ENCODE measurements at places on chromosomes 7 and 10. TPM values are rescaled to one million over a fixed set of nuclear protein-coding genes. Genes with fewer than 3 reads are reported as not detected.

CLCN1 gene
- not detected for total RNA-seq

DNA sequence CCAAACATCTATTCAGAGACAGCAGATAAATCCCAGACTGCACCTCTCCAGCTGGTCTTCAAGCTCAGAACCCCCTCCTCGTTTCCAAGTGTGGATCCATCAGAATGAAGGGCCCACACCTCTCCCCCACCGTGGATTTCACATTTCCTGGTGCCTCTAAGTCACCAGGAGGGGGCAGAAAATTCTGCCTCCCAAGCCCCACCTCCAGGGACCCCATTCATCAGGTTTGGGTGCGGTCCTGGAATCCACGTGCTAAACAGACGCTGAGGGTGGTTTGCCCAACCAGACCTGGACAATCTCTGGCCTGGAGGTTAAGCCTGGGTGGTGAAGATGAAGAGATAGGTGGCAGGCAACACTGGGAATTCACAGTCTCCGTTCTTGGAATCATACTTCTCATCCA lies 92.4 kb downstream of the WDR11 start:
- H3K4me1 ChIP-seq, result peaks cover 8% of the 10 kb centered on the region
- no peaks in the 10 kb centered on the region for H3K36me3 ChIP-seq
- peaks cover 6% of the 10 kb centered on the region for H3K27me3 ChIP-seq
- no peak overlapping the region for H3K27ac ChIP-seq

- no peak for DNase-seq
- H3K4me1 ChIP-seq, result peaks cover 69% of the 10 kb centered on the region
- H3K36me3 ChIP-seq, result no peaks in the 10 kb centered on the region
- peak overlapping the region; percentile 60 for H3K4me3 ChIP-seq
- no peaks in the 10 kb centered on the region for H3K27me3 ChIP-seq
Observed at GRCh38 chr10:71998840-71999194, 34.6 kb downstream of the CHST3 start.

DNA sequence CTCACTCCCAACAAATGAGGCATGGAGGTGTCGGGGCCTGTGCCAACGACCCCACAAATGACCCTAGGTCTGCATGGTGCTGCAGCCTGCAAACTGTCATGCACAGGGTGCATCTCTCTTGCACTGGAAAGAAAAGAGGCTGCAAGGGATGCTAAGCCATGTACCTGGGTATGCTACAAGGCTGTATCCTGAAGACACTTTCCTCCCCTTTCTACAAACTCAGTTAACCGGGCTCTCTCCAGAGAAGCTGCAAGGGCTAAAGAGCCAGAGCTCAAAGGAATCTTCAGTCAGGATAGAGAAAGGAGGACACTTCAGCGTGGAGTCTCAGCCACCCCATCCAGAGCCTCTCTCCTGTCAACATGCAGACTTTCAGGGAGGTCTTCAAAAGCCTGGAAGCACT lies 449.0 kb downstream of the GRID1 start:
- H3K4me1 ChIP-seq, result no peaks in the 10 kb centered on the region
- H3K27me3 ChIP-seq, result no peaks in the 10 kb centered on the region
- H3K4me3 ChIP-seq, result no peak overlapping the region
- H3K27ac ChIP-seq, result no peak overlapping the region
- H3K36me3 ChIP-seq, result no peaks in the 10 kb centered on the region

SVIL gene
- total RNA-seq, result 258 TPM

- H3K4me1 ChIP-seq, result peaks cover 7% of the 10 kb centered on the region
- no peaks in the 10 kb centered on the region for H3K36me3 ChIP-seq
- H3K4me3 ChIP-seq, result no peak overlapping the region
- DNase-seq, result no peak
- H3K27me3 ChIP-seq, result no peaks in the 10 kb centered on the region
- no peak overlapping the region for H3K27ac ChIP-seq
Observed at GRCh38 chr10:43347997-43348396, 23.4 kb upstream of the FXYD4 start.

DNA sequence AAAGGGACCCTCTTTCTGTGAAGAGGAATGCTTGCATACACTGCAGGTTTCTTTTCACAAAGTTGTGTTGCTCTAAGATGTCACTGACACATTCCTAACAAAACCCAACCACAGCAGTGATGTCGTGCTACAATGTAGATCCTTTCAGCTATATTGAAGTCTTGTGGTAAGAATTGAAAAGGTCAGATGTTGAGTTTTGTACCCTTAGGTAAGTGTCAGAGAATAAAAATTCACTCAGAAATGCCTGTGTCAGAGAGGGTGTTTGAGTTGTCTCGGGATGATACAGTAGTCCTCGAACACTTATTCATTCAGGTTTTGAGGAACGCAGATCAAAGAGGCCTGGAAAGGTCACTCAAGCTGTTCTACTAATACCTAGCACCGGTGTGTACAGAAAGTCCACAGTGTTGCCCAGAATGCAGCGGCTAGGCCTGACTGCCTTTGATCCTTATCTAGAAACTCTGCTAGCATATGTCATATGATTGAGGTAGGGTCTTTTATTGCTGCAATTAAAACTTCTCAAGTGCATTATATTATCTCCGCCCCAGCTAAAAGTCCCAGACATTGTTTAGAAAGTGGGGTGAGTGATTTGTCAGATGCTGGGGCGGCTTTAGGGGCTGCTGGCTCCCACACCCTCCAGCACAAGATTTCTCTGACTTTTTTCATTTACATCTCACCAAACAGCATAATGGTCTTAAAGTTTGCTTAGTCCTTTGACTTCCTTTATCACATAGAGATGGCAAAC lies 26.0 kb downstream of the RNF32 start:
- H3K36me3 ChIP-seq, result no peaks in the 10 kb centered on the region
- H3K27ac ChIP-seq, result no peak overlapping the region
- H3K4me1 ChIP-seq, result no peaks in the 10 kb centered on the region
- no peaks in the 10 kb centered on the region for H3K27me3 ChIP-seq
- H3K4me3 ChIP-seq, result no peak overlapping the region

GRCh38 chr7:128188396-128189230 lies 52.5 kb upstream of the LEP start:
- H3K27ac ChIP-seq, result no peak overlapping the region
- DNase-seq, result no peak
- H3K27me3 ChIP-seq, result peaks cover 64% of the 10 kb centered on the region
- H3K4me3 ChIP-seq, result no peak overlapping the region

- no peak overlapping the region for H3K4me3 ChIP-seq
- no peaks in the 10 kb centered on the region for H3K36me3 ChIP-seq
- H3K27ac ChIP-seq, result no peak overlapping the region
- no peak for DNase-seq
- H3K27me3 ChIP-seq, result no peaks in the 10 kb centered on the region
Observed at GRCh38 chr10:16470747-16471146, 33.9 kb downstream of the PTER start.

INSYN2A gene
- total RNA-seq, result 4.6 TPM

- H3K4me3 ChIP-seq, result peak overlapping the region; percentile 67
- no peaks in the 10 kb centered on the region for H3K36me3 ChIP-seq
- H3K4me1 ChIP-seq, result peaks cover 11% of the 10 kb centered on the region
- peak overlapping the region; percentile 87 for H3K27ac ChIP-seq
Observed at GRCh38 chr7:101017064-101017777, 2.7 kb upstream of the MUC17 start.

- no peak overlapping the region for H3K27ac ChIP-seq
- H3K27me3 ChIP-seq, result peaks cover 10% of the 10 kb centered on the region
- DNase-seq, result no peak
- H3K4me3 ChIP-seq, result no peak overlapping the region
Observed at GRCh38 chr10:27319752-27320431, 79.3 kb upstream of the ACBD5 start.

DNA sequence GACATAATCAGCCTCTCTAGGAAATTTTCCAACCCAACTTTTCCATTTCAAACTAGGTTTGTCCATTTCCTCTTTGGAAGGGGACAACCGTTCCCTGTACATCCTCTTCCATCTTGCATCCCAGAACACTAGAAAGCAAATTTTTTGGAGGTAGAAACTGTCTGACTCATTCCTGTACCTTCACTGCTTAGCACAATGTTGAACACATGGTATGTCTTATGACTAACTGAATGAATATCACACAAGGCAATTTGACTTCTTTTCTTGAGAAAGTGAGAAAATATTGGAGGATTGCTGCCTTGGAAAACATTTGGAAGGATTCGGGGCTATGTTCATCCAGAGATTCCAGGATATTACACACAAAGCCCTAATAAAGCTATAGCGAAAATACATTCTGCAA lies 289.1 kb downstream of the FGFR2 start:
- no peaks in the 10 kb centered on the region for H3K36me3 ChIP-seq
- DNase-seq, result no peak
- H3K4me3 ChIP-seq, result no peak overlapping the region
- H3K4me1 ChIP-seq, result no peaks in the 10 kb centered on the region
- H3K27me3 ChIP-seq, result peaks cover 2% of the 10 kb centered on the region

- no peak within 1 kb of the TSS for H3K4me3 ChIP-seq
- no peaks in the 10 kb centered on the region for H3K4me1 ChIP-seq
- no peaks in the 10 kb centered on the region for H3K36me3 ChIP-seq
- H3K27ac ChIP-seq, result no peak within 1 kb of the TSS
Observed at GRCh38 chr10:6062101-6062771, at the start of gene IL2RA. IL2RA (minus strand) TSS chr10:6062367; CDS start chr10:6062151, 216 bp downstream.

SLC13A1 gene
- total RNA-seq, result not detected

GRCh38 chr7:30752979-30753378 lies 1.0 kb downstream of the INMT start:
- no peaks in the 10 kb centered on the region for H3K36me3 ChIP-seq
- no peak overlapping the region for H3K4me3 ChIP-seq
- peaks cover 14% of the 10 kb centered on the region for H3K27me3 ChIP-seq
- H3K4me1 ChIP-seq, result peaks cover 48% of the 10 kb centered on the region

- no peak for DNase-seq
- H3K4me3 ChIP-seq, result no peak overlapping the region
- no peaks in the 10 kb centered on the region for H3K4me1 ChIP-seq
- H3K27ac ChIP-seq, result no peak overlapping the region
Observed at GRCh38 chr10:104735757-104736391, 94.8 kb downstream of the SORCS3 start.

DNA sequence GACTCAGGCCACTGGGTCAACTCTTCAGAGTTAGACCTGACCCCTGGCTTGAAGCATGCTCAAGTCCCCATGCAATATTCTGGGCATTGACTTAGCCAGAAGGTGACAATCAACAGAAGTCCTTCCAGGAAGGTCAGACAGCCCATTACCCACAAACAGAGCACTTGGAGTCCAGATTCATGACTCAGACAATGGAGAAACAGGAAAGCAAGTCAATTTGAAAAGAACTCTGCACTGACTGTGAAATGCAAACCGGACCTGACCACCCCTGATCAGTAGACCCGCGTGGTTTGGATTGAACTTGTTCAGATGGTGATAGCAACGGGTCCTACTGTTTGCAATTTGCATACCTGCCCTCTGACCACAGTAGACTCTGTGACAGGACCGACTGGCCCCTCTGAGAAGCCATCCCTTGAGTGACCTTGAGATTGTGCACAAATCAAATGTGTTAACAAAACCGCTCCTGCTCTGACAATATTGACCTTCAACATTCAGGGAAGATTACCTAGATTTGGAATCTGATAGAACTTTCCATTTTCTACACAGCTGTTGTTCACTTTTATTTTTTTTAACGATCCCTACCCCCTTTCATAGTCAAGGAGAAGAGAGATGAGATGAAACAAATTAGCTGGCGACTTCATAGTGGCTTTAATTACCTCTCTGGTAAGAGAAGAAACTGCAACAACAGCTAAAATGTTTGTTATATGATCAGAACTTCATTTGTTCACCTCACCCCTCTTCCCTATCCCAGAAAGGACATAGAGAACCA lies 138.7 kb downstream of the NRP1 start:
- peak overlapping the region; percentile 50 for H3K27ac ChIP-seq
- no peak overlapping the region for H3K4me3 ChIP-seq
- no peaks in the 10 kb centered on the region for H3K27me3 ChIP-seq
- peak; percentile 17 for DNase-seq
- H3K4me1 ChIP-seq, result peaks cover 60% of the 10 kb centered on the region
- peaks cover 51% of the 10 kb centered on the region for H3K36me3 ChIP-seq

CALCR gene
- not detected for total RNA-seq

DNA sequence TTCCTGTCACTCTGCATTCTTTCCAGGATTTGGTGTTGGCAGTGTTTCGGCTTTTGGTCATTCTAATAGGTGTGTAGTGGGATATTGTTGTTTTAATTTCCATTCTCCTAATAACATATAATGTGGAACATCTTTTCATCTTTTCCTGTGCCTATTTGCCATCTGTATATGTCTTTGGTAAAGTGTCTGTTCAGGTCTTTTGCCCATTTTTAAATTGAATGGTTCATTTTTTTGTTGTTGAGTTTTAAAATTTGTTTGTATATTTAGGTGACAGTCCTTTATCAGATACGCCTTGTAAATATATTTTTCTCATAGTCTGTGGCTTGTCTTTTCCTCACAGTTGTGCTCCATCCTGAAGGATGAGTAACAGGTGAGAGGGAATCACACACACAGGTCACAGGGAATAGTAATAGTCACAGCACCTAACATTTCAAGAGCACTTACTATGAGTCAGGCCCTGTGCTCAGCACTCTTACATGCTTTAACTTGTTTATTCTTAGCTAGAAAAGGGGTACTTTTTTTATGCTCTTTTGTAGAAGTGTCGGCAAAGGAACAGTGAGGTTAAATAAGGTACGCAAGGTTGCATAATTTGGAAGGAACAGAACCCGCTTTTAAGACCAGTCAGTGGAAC lies 117.1 kb upstream of the GATA3 start:
- no peak overlapping the region for H3K4me3 ChIP-seq
- no peak overlapping the region for H3K27ac ChIP-seq
- no peak for DNase-seq
- H3K27me3 ChIP-seq, result no peaks in the 10 kb centered on the region
- peaks cover 13% of the 10 kb centered on the region for H3K36me3 ChIP-seq

DNA sequence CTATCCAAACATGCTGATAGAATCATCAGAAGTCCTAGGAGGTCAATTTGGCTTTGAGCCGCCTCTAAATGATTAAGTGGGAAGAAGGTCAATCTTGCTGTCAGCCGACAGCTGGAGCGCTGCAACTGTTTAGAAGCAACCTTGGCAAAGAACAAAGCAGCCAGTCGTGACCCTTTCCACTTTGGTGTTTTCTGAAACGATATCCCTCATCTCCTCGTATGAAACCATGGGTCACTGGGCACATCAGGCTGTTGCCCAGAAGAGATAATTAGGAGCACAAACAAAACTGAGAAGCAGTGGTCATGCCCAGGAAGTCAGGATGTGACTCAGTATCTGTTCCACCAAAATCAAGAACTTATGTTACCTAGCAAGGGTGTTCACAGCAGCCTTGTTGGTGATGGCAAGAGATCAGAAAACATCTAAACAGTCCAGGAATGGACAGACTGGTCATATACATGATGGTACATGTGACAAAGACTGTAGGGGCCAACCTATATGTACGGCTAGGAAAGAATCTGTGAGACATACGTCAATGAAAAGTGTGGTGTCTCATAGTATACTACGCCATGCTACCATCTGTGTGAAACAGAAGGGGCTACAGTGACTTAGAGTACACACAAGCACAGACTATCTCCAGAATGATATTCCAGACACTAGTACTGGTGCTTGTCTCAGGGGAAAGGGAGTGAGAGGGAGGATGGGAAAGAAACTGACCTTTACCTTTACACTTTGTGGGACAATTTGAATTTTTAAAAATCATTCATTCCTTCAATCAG lies 22.4 kb downstream of the STN1 start:
- no peak for DNase-seq
- no peaks in the 10 kb centered on the region for H3K27me3 ChIP-seq
- no peak overlapping the region for H3K4me3 ChIP-seq
- peak overlapping the region; percentile 90 for H3K27ac ChIP-seq
- H3K36me3 ChIP-seq, result peaks cover 32% of the 10 kb centered on the region
